ENCODE measurements at places on chromosomes 6 and 20.

DNA sequence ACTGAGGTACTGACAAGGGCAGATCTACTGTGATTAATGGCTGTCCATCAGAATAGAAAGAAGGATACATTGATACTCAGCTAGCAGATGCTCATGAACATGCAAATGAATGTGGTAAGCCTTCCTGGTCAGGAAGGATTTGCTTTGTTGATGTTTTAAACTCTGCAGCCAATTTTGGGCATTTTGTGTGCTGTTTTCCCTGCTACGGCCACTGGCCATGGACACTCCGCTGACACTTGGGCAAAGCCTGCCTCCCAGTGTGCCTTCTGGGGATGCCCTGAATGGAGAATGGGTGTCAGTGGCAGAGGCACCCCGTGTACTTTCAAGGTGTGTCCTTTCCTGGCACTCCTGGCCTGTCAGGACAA is 113.1 kb downstream of the SOBP start:
- DNase-seq, result no peak

GRCh38 chr6:34791701-34792604 is at the start of gene BLTP3A:
TSS of gene BLTP3A (plus strand) at chr6:34792083. CDS start at chr6:34792251, 168 bp downstream.
- DNase-seq, result peak; percentile 70

DNA sequence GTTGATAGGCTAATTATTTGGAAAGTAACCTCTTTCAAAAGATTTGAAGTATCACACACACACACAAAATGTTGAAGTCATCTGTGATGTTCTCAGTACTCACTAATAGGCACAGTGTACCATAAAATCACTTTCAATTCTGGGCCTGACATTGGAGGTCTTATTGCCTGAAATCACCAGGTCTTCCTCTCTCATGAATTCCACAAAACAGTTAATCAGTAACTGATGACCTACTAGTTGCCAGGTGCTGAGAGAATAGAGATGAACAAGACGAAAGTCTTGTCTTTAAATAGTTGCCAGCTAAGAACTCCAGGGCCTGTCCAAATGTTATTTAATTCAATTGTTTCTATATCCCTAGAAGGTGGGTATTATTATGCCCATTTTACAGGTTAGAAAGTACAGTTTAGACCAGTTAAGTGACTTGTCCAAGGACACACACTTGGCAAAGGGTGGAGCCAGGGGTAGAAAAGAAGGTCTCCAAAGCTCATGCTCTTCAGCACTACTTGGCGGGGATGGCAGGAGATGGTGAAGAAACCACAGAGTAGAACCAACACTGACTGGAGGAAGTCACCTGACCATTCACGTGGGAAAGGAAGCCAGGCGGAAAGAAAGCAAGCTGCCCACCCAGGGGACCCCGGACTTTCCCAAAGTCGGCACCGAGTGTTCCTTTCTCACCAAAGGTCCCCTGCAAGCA is 116.4 kb downstream of the KIF6 start:
- DNase-seq, result no peak

DNA sequence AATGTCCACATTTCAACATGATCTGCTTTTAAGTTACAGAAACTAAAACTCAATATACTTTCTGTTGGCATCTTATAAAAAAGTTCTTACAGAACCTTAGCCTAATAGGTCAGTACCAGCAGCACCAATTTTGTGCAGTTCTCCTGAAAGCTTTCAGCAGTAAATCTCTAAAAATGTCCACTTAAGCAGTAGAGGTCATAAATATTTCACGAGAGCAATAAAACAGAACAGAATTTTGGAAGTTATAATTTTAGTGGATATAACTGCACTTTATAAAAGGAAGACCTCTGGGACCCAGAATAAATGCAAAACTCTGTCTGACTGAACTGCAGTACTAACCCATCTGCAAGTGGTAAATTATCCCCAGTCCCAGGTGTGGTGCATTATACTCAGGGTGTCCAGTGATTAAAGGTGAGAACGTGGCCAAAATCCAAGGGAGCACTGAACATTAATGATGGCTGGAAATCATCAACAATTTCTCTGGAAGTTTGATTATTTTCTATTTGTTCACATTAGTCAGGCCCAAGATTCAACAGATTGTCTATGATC is 172.6 kb upstream of the RSPO3 start:
- no peak for DNase-seq

GRCh38 chr6:4176907-4177306 is 41.5 kb upstream of the ECI2 start:
- no peak for DNase-seq

DNA sequence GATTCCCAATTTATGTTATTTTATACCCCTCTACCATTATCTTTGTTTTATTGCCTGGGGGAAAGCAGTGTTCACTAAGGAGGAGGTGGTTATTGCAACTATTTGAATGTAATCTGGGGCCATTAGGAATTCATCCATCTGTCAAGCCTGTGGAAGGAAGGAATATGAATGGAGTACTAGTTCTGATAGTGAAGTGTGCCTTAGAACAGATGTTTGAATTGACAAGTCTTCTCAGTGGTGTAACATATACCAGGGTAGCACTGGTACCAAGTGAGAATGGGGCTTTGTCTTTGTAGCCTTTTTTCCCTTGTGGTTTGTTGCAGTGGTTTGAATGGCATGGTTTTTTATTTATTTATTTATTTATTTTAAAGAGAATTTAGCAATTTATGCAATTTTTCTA is 27.9 kb upstream of the HDAC2 start:
- DNase-seq, result no peak

DNA sequence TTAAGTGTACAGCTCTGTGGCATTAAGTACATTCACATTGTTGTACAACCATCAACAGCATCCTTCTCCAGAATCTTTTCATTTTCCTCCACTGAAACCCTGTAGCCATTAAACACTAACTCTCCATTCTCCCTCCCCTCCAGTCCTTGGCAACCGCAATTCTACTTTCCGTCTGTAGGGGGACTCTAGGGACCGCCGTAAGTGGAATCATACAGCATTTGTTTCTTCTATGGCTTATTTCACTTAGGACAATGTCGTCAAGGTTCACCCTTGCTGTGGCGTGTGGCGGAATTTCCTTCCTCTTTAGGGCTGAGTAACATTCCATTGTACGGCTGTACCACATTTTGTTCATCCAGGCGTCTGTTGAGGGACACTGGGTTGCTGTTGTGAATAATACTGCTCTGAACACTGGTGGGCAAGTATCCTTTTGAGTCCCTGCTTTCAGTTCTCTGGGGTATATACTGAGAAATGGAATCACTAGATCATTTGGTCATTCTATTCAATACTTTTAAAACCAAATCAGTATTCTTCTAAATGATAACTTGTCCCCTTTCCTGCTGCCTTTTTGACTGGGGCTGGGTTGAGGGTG is 50.7 kb downstream of the PPP1R3G start:
- peak; percentile 28 for DNase-seq

DNA sequence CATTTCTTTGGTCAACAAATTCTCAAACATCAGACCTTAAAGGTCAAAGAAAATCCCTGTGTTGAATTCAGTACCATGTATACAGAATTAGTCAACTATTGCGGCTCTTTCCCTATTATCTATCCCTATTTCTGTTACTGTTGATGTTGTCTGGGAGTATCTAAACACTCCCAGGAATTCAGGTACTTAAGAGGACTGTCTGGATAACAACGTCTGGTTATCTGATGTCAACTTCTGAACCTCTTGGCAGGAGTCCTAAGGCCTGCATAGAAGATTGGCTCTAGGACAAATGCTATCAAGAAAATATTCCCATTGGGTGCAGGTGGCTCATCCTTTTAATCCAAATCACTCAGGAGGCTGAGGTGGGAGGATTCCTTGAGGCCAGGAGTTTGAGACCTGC is 255.6 kb downstream of the KHDC1L start:
- DNase-seq, result no peak

DNA sequence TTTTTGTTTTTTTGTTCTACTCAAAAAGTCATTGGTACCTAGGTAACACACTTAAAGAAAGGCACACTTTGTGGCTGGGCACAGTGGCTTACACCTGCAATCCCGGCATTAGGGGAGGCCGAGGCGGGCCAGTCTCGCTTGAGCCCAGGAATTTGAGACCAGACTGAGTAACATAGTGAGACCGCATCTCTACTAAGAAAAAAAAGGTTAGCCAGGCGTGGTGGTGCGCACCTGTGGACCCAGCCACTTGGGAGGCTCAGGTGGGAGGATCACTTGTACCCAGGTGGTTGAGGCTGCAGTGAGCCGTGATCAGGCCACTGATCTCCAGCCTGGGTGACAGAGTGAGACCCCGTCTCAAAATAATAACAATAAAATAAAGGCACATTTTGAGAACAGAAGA is 67.4 kb upstream of the BHLHE23 start:
- no peak for DNase-seq

- DNase-seq, result no peak
These were observed 6.4 kb upstream of the MDGA1 start for GRCh38 chr6:37704066-37704465.

- DNase-seq, result no peak
These were observed 24.3 kb upstream of the ADGRF1 start for GRCh38 chr6:47066418-47066817.

DNA sequence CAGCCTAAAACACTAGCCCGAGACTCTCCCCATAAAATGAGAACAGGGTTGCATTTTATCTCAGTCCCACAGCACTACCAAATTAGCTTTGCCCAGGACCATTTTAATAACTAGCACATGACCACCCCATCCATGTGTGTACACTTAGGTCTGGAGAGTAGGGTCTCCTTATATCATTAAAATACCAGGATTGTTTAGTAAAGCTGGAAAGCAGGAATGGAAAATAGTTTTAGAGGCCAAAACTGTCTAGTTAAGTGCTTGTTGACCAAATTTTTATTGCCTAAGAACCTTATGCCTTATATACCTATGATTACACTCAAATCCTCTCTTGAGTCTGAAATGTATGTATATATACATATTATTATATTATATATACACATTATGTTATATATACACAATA is 608.4 kb downstream of the HDGFL1 start:
- DNase-seq, result no peak

GRCh38 chr6:21284706-21285105 is 308.8 kb upstream of the SOX4 start:
- DNase-seq, result no peak

- no peak for DNase-seq
These were observed 235.1 kb downstream of the CLIC5 start for GRCh38 chr6:45780523-45780922.

- no peak for DNase-seq
These were observed 48.3 kb downstream of the RREB1 start for GRCh38 chr6:7155871-7156579.

DNA sequence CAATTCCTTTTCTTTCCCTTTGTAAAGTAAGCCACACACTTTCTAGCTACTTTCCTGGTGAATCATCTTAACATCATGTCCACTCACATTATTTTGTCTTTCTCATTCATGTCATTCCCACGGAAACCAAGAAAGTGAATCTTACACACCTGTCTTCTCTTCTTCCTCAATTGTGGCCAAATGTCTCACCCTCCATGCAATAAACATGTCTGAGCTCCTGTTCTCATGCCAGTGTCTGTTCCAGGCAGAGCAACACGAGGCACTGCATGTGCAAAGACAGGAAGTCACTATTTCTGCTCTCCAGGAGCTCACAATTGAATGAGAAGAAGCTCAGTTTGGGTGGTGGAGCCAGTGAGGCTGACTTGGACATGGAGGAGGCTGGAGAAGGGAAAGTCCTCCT is 29.0 kb upstream of the TMEM244 start:
- DNase-seq, result no peak

GRCh38 chr20:49352751-49353150 is 74.9 kb upstream of the ZNFX1 start:
- no peak for DNase-seq

DNA sequence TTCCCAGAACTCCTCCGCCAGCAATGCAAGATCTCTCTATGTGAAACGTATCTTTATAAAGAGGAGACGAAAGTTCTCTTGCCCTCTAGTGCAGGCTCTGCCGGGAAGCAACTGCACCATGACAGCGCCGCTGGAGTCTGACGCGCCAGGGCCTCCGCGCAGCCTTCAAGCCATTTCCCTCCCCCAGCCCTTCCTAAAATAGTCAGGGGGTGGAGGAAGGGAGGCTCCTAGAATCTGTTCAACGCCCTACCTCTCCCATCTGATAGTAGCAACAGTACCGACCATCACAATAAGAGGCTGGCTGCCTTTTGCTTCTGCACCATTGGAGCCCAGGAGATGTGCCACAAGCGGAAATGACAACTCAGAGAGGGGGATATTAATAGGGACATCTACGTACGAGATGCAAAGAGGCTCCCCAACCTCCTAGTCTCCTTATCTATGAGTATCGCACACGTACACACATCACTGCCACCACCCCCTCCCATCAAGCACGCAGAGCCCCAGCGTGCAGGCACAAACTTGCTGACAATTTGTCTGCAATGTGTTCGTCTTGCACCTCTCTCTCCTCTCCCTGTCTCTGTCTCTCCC is 1.0 kb downstream of the SYNE1 start:
- no peak for DNase-seq

GRCh38 chr20:49966861-49967260 is 15.9 kb upstream of the SNAI1 start:
- no peak for DNase-seq

GRCh38 chr20:59667981-59668515 is 63.7 kb downstream of the PHACTR3 start:
- DNase-seq, result no peak

DNA sequence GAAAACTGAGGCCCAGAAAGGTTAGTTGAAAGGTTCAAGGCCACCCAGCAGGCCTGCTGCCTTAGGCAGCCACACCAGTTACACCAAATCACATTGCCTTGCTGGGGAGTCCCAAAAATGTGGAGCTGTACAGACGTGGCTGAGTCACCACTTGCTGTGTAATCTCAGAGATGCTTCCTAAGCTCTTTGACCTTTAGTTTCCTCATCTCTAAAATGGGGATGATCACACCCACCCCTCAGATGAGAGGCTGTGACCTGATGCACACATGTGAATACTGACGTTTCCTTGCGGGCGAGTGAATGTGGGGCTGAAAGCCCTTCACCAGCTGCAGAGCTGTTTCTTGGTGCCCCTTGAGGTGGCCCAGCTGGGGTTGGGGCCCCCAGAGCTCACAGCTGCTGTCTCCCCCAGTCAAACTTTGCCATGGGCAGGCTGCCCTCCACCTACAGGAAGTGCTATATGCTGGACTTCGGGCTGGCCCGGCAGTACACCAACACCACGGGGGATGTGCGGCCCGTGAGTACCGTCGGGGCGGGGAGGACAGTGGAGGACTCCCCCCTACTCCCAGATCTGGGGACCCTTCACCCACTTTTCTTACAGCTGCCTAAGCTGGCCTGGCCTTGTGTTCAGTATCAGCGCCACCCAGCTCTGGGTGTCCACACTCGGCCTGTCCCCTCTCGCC is 11.0 kb downstream of the TTBK1 start:
- no peak for DNase-seq

All from CD4-positive, alpha-beta T cell treated with Interferon gamma for 1 hour (primary cell).